Naive B cell (primary cell): ENCODE measurements at places on chromosomes 4 and X. TPM values are rescaled to one million over a fixed set of nuclear protein-coding genes. Genes with fewer than 3 reads are reported as not detected.

The CXCL11 gene
- polyA plus RNA-seq: not detected

The CXorf65 gene
- 2.0 TPM for polyA plus RNA-seq

The RPA4 gene
- 0.49 TPM for polyA plus RNA-seq

The FGF2 gene
- 0.06 TPM for polyA plus RNA-seq

The XAGE1A gene
- not detected for polyA plus RNA-seq

The ZNF674 gene
- polyA plus RNA-seq: not detected

The CXorf49 gene
- polyA plus RNA-seq: not detected

The TLR3 gene
- not detected for polyA plus RNA-seq
